Stimulated activated CD8-positive, alpha-beta memory T cell treated with anti-CD3 and anti-CD28 coated beads, Interleukin-7, amount 100 ng/mL, for 4 hours (primary cell): ENCODE measurements at places on chromosomes 11 and 22.

DNA sequence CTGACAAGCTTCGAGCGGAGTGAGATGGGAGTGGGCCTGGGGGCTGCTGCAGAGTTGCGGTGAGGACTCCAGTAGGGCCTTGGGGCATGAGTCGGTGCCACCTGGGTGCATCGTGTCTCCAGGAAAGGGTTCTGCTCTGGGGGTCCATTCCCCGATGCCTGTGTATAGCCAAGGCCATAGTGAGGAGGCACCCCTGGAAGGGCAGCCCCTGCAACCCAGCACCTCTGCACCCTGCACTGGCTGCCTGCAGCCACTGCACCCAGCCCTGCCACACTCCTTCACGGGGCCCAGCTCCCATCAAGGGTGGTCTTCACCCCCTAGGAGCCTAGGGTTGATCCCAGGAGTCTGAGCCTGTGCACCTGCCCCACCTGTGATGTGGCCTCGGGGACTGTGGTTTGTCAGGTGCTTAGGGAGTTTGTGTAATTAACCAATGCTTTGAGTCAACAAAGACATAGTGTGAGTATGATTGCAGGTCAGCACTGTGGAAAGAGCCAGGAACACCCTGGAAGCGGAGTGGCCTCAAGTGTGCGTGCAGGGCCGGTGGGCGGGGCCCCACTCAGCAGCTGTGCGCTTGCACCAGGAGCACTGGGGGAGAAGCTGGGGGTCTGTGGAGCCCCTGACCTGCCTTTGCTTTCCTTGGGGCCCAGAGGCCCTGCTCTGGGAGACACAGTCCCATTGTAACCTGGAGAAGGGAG is 1299.3 kb downstream of the BRD1 start:
- DNase-seq, result no peak

GRCh38 chr11:117083011-117083935 is 15.0 kb downstream of the SIK3 start:
- DNase-seq, result no peak

DNA sequence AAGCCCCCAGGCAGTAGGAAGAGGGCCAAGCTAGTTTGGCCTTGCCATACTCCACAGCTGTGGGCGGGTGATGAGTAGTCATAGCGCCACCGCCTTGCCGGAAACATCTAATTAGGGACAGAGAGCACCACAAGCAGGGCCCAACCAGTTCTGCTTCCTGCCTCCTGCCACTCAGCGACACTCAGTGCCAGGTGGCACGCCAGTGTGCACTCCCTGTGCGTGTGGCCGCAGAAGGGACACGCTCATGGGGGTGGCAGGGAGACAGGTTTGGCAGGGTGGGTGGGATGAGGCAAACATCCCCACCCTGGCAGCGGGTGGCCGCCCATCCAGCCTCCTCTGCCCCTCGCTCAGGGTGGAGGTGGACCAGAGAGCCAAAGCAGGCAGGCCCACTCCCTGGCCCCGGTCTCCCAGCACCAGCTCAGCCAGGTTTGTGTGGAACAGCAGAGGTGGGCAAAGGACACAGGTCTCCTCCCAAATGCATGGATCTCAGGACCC is 4.9 kb downstream of the OVOL1 start:
- no peak for DNase-seq

DNA sequence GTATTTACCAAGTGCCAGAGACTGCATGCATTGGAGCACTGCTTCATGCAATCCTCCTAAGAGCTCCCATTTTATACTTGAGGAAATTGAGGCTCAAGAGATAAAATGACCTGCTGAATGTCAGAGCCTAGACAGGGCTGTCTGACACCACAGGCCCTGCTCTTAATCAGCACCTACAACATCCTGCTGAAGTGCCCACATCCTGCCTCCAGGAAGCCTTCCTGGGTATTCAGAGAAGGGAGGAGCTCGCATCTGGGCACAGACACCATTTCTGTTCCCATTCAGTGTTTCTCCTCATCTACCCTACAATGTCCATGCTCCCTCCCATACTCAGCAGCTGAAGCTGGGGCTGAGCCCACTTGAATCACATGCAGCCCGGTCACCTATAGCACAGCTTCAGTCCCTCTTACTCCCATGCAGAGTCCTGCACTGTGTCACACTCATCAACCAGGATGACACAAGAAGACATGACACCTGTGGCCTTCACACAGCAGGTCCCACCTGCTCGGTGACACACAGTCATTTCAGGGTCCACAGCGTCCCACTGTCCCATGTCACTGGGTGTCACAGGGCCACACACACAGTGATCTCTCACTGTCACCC is 53.1 kb downstream of the PDE2A start:
- DNase-seq, result no peak

DNA sequence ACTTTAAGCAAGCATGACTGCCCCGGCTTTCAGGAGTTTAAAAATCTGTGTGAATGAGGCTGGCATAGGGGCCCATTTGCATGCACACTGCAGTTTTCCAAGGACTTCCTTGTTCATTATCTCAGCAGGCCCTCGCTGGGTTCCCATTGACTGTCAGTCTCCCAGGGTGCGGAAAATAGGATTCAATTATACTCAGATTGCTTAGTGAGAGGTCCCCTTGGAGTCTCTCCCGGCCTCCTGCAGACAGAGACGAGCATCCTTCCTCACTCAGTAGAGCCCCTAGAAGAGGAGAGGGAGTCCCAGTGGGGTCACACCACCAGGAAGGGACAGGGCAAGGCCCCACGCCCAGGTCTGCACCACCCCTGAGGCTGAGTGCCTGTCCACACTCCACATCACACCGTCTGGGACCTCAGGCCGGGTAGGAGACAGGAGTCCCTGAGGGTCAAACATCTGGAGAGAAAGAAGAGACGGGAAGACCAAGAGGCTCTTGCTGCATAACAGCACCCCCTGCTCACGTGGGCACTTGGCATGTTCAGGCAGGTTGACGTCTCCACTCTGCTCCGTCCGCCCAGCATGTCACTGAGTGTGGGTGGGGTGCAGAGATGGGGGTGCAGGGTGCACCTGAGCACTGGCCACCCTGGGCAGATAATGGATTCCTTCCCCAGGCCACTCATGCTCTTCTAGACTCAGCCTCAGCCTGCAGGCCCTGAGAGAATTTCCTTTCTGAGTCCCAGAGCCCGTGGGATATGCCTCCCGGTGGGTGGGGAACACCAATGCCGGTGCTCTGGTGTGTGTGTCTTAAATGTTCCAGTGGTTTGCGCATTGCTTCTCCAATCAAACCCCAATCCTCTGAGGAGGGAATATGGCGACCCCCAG is 58.8 kb downstream of the MCM5 start:
- no peak for DNase-seq

DNA sequence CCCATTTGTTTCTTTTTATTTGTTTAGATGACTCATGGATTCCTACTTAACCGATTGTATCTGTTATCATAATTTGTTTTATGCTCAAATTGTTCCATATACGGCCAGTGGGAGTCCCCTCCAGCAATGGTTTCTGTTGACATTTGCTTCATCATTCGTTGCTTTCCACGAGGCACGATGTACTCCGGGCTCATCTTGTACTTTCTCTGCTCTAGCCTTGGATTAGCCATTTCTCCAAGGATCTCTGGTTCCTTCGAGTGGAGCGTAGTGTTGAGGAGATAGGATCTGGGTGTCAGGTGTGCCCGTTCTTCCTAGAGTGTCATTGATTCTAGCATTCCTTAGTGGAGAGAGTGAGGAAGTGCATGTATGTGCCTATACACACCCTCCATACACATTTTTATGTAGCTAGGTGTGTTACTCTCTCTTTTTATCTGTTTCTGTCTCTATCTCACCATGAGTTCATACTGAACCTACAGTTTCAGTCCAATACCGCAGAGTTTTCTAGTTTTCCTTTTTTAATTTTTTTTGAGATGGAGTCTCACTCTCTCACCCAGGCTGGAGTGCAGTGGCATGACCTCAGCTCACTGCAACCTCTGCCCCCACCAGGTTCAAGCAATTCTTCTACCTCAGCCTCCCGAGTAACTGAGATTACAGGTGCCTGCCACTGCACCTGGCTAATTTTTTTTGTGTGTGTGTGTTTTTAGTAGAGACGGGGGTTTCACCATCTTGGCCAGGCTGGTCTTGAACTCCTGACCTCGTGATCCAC is 31.4 kb downstream of the TECTA start:
- DNase-seq, result no peak

DNA sequence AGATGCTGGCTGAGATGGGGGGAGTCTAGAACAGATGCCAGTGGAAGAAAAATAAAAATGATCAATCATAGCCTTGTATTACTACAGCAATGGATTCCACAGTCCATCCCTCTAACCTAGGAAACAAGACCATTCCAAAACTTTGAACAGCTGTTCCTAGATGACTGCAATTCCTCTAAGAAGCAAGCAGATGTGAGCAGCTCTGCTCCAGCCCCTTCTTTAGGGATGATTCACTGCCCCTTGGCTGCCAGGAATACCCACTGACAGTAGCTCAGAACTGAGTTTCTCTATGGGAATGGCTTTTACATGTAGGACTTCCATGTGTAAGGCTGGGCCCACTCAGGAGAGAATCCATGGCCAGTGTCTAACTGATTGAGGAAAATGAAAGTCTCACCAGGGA is 943.9 kb downstream of the OPCML start:
- no peak for DNase-seq

GRCh38 chr22:24338726-24339451 is 68.3 kb downstream of the SPECC1L start:
- DNase-seq, result no peak

GRCh38 chr11:96114178-96115064 is 190.5 kb upstream of the MTMR2 start:
- no peak for DNase-seq

DNA sequence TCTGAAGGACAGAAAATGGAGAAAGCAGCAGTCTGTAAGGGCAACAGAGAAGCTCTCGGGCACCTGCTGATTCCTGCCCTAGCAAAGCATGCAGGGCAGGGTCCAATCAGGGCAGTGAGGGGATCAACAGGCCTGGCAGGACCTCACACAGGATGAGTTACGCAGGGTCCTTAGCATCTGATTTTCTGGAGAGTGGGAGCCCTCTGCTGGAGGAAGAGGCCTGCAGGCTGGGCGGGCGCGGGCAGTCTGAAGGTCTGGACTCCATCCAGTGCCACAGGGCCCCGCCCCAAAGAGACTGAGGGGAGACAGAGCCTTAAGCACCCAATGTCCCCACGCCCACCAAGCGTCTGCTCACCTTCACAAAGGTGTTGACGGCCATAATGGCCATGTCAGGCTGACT is 28.9 kb downstream of the AP1B1 start:
- DNase-seq, result no peak

DNA sequence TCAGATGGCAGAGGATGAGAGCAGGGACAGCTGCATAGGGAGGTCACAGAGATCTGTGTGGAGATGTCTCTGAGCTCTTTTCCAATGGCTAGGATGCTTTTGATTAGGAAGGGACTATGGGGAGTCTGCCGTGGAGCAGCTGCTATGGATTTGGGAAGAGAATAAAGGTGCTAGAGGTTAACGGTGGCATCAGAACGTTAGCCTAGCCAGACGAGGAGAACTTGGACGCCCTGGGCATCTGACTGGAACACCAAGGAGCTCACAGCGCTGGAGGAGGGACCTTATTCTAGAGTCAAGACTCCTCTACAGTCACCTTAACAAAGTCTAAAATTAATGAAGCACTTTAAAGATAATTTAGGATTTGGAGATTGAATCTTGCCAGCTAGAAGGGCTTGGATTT is 157.2 kb upstream of the B3GAT1 start:
- no peak for DNase-seq

- DNase-seq, result no peak
These were observed 2.9 kb downstream of the DIXDC1 start for GRCh38 chr11:111939836-111940604.

GRCh38 chr11:74702383-74703007 is 28.7 kb downstream of the CHRDL2 start:
- DNase-seq, result peak; percentile 20

- no peak for DNase-seq
These were observed 743 bp upstream of the CD3D start for GRCh38 chr11:118343248-118343647.

DNA sequence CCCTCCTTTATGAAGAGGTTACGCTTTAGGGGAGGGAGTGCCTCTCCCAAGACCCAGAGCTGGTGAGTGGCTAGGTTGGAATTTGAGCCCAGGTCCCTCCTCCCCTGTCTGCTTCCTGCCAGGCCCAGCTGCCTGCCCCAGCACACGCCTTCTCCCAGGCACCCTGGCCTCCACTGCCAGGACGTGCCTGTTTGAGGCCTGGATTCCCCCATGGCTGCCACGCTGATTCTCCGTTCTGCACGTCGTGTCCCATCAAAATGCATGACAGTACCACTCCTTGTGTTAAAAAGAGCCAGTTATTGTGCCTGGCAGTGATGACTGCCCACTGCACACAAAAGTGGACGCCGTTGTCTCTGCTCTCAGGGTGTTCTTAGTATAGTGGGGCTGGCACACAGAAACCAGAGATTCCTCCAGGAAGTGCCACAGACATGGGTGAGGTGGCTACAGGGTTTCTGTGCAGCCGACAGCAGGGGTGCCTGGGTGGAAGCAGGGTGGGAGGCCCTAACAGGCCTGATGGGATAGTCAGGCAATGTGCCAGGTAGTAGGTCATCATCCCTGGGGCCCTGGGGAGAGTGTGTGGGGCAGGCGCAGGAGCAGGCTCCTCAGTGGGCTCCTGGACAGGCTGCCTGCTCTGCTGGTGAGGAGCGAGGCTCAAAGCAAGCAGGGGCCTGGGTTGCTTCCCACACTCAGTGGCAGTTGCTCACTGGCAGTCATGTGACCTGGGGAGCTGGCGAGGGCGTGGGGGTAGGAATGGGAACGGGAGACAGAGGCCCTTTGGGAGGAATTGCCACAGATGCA is 24.2 kb downstream of the MED15 start:
- DNase-seq, result no peak

GRCh38 chr11:68040957-68041591 is 2.2 kb downstream of the TCIRG1 start:
- no peak for DNase-seq

- no peak for DNase-seq
These were observed 37.2 kb upstream of the CSNK2A3 start for GRCh38 chr11:11390068-11390771.

- no peak for DNase-seq
These were observed 16.8 kb downstream of the MAPK1 start for GRCh38 chr22:21850660-21851059.

- DNase-seq, result no peak
These were observed 44.1 kb upstream of the FIBIN start for GRCh38 chr11:26949846-26950245.

GRCh38 chr11:48020092-48020755 is 39.9 kb downstream of the PTPRJ start:
- DNase-seq, result no peak

DNA sequence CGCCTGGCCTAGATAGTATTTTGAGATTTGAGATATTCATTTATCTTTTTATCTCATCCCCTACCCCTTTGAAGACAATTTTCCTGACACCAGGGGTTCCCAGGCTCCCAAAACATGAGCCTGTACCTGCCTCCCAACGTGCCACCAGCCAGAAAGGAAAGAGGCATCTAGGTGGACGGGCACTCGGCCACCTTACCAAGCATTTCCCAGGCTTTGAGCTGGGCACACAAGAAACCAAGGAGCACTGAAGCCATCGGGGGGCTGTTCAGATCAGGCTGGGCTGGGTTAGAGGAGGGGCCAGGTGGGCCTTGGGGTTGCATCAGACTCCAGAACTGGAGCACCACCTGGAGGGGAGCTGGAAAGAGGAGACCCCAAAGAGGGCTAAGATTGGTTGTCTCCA is 28.5 kb upstream of the BAIAP2L2 start:
- DNase-seq, result no peak

- DNase-seq, result no peak
These were observed 28.9 kb downstream of the CELSR1 start for GRCh38 chr22:46508491-46508999.
